ENCODE measurements at places on chromosomes 2 and 18.

GRCh38 chr2:101473911-101474701, 806 bp downstream of the RFX8 start:
- H3K27ac ChIP-seq: peak overlapping the region; percentile 95
- no peaks in the 10 kb centered on the region for H3K36me3 ChIP-seq

GRCh38 chr18:63317982-63318888, 1.3 kb downstream of the BCL2 start:
- peaks cover 45% of the 10 kb centered on the region for H3K36me3 ChIP-seq
- peak; percentile 88 for DNase-seq
- H3K4me3 ChIP-seq: peak overlapping the region; percentile 93
- H3K27ac ChIP-seq: peak overlapping the region; percentile 89
- no peaks in the 10 kb centered on the region for H3K27me3 ChIP-seq
- H3K4me1 ChIP-seq: peaks cover 28% of the 10 kb centered on the region

- no peak overlapping the region for H3K27ac ChIP-seq
- peaks cover 18% of the 10 kb centered on the region for H3K27me3 ChIP-seq
- DNase-seq: no peak
- no peaks in the 10 kb centered on the region for H3K36me3 ChIP-seq
- no peak overlapping the region for H3K4me3 ChIP-seq
- no peaks in the 10 kb centered on the region for H3K4me1 ChIP-seq
Observed at GRCh38 chr2:5673145-5674025, 18.8 kb upstream of the SOX11 start.

DNA sequence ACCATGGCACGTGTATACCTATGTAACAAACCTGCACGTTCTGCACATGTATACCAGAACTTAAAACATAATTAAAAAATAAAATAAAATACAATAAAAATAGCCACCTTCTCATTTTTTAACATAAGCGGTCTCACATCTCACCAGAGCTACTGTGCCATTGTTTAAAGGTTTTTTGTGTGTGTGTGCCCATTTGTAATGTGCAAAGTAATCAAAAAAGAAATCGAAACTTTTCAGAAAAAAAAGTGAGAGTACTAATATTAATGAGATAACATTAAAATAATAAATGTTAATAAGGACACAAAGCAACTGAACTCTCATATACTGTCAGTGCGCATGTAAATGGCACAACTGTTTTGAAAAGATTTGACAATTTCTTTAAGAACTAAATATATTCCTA, 60.5 kb downstream of the FANCL start:
- no peak overlapping the region for H3K4me3 ChIP-seq
- no peak for DNase-seq
- no peak overlapping the region for H3K27ac ChIP-seq
- peaks cover 20% of the 10 kb centered on the region for H3K36me3 ChIP-seq
- H3K4me1 ChIP-seq: no peaks in the 10 kb centered on the region

DNA sequence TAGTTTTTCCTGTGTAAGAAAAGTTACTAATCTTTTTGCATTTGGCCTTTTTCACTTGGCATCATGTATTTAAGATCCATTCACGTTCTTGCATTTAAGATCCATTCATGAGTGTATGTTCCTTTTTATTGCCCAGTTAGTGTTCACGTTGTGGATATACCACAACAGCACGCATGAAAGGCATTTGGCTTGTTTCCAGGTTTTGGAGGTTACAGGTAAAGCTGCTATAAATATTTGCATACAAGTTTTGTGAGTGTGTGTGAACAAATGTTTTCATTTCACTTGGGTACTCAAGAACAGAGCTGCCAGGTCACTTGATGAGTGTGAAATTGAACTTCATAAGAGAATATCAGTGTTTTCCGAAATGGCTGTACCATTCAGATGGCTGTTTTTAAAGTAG, 121.2 kb downstream of the CCBE1 start:
- H3K27me3 ChIP-seq: peaks cover 6% of the 10 kb centered on the region
- no peak overlapping the region for H3K4me3 ChIP-seq
- H3K36me3 ChIP-seq: no peaks in the 10 kb centered on the region
- no peak for DNase-seq

GRCh38 chr2:169077674-169078240, 8.4 kb downstream of the DHRS9 start:
- H3K36me3 ChIP-seq: peaks cover 3% of the 10 kb centered on the region
- no peak overlapping the region for H3K4me3 ChIP-seq
- peaks cover 3% of the 10 kb centered on the region for H3K4me1 ChIP-seq
- no peak for DNase-seq
- peaks cover 4% of the 10 kb centered on the region for H3K27me3 ChIP-seq
- H3K27ac ChIP-seq: no peak overlapping the region

- H3K27me3 ChIP-seq: no peaks in the 10 kb centered on the region
- DNase-seq: no peak
- peaks cover 48% of the 10 kb centered on the region for H3K36me3 ChIP-seq
- H3K27ac ChIP-seq: peak overlapping the region; percentile 98
- peaks cover 70% of the 10 kb centered on the region for H3K4me1 ChIP-seq
- H3K4me3 ChIP-seq: no peak overlapping the region
Observed at GRCh38 chr2:106161938-106162820, 31.9 kb downstream of the UXS1 start.

DNA sequence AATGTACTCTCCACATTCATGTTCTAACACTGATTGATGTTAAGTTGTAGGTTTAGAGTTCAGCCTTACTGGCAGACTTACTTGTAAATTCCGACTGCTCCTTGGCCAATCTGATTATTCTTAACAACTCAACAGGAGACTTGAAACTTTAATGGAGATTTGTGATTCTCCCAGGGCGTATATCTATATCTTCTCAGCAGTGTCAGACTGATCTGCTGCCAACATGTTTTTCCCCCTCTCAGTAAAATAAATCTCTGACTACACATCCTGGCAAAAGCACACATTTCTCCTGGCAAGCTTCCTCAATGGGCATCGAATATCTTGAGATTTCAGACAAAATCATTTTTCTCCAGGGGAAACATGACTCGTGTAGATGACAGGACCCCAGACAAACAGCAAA, 1041.2 kb downstream of the DPP10 start:
- H3K4me1 ChIP-seq: no peaks in the 10 kb centered on the region
- H3K27me3 ChIP-seq: no peaks in the 10 kb centered on the region
- H3K4me3 ChIP-seq: no peak overlapping the region
- H3K36me3 ChIP-seq: no peaks in the 10 kb centered on the region
- no peak overlapping the region for H3K27ac ChIP-seq

GRCh38 chr2:136189221-136189782, 71.4 kb upstream of the CXCR4 start:
- no peaks in the 10 kb centered on the region for H3K4me1 ChIP-seq
- no peak overlapping the region for H3K4me3 ChIP-seq
- peaks cover 1% of the 10 kb centered on the region for H3K36me3 ChIP-seq
- H3K27me3 ChIP-seq: peaks cover 1% of the 10 kb centered on the region
- DNase-seq: no peak

DNA sequence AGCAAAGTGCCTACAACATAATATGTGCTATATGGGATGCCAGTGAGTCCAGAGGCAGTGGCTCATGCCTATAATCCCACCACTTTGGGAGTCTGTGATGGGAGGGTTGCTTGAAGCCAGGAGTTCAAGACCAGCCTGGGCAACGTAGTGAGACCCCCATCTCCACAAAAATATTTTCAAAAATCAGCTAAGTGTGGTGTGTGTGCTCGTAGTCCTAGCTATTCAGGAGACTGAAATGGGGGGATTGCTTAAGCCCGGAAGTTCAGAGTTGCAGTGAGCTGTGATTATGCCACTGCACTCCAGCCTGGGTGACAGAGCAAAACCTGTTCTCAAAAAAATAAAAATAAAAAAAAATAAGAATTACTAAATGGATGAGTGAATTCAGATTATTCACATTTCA, 23.4 kb downstream of the OTX1 start:
- no peaks in the 10 kb centered on the region for H3K4me1 ChIP-seq
- no peak overlapping the region for H3K4me3 ChIP-seq
- H3K27me3 ChIP-seq: peaks cover 21% of the 10 kb centered on the region
- no peak overlapping the region for H3K27ac ChIP-seq

DNA sequence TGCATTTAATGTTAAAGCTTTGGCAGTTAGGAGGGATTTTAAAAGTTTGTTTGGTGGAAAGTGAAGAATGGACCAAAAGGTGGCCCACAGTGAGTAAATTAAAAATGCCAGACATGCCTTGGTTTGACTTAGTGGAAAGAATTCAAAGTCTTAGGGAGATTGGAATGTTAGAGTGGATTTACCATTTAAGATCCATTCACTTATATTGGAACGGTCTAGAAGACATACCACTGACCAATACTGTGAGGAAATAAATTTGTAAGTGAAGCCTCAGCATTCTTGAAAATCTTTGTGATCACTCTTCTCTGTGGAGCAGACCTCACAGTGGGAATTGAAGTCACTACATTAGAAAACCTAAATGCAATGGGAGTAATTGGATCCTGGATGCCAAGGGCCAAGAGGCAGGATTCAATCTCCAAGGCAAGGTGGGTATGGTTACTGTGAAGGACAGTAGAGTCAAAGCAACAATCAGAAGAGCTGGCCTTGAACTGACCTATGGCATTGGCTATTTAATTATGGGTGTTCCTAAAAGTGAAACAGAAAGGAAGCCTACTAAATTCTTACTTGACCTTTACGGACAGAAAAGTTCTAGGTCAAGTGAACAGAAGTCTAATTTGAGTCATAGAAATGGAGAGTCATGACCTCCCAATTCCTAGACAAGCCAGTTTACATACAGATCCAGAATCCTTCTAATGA, 40.2 kb upstream of the VRK2 start:
- no peaks in the 10 kb centered on the region for H3K27me3 ChIP-seq
- no peak overlapping the region for H3K27ac ChIP-seq
- H3K4me3 ChIP-seq: no peak overlapping the region
- H3K36me3 ChIP-seq: no peaks in the 10 kb centered on the region
- no peak for DNase-seq

- H3K4me3 ChIP-seq: no peak overlapping the region
- no peak overlapping the region for H3K27ac ChIP-seq
- H3K36me3 ChIP-seq: peaks cover 41% of the 10 kb centered on the region
- no peak for DNase-seq
- H3K27me3 ChIP-seq: no peaks in the 10 kb centered on the region
Observed at GRCh38 chr2:127516041-127516762, 10.1 kb downstream of the IWS1 start.

DNA sequence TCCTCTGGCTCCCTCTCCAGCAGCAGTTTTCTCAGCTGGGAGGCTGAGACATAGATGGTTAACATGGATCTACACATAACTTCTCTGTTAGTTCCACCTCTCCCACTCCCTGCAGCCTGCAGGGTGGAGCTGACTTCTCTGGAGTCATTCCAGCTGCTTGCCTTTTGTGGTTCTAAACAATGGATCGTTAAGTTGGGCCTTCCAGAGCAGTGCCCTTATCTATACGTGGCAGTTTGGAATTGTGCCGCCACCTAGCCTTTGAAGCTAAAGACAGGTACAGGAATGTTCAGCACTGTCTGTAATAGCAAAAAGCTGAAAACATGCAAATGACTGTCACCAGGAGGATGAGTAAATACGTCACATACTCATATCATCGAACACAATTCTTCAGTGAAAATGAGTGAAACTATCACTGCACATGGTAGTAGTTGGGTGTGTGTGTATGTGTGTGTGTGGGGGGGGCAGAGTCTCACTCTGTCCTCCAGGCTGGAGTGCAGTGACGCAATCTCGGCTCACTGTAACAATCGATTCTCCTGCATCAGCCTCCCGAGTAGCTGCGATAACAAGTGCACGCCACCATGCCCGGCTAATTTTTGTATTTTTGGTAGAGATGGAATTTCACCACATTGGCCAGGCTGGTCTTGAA, 50.3 kb downstream of the SH2D6 start:
- no peak overlapping the region for H3K27ac ChIP-seq
- H3K36me3 ChIP-seq: no peaks in the 10 kb centered on the region
- no peaks in the 10 kb centered on the region for H3K27me3 ChIP-seq
- no peak for DNase-seq
- no peak overlapping the region for H3K4me3 ChIP-seq
- peaks cover 5% of the 10 kb centered on the region for H3K4me1 ChIP-seq

DNA sequence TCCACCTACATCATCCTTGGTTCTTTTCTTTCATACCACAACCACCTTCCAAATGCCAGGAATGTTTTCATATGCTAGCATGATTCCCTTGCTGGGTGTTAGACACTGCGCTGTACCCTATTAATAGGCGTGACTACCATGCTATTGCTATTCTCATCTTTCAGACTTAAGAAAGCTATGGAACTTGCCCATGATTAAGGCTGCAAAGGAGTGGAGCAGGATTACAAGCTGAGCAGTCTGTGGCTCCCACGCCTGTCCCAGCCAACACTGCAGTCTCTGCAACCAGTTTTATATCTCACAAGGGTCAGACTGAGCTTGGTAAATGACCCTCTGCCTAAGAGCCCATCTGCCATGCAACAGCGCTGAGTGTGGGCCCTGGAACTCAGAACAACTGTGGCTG, 285.7 kb upstream of the POU3F3 start:
- H3K27ac ChIP-seq: no peak overlapping the region
- no peaks in the 10 kb centered on the region for H3K27me3 ChIP-seq
- DNase-seq: no peak
- no peak overlapping the region for H3K4me3 ChIP-seq
- H3K4me1 ChIP-seq: no peaks in the 10 kb centered on the region
- H3K36me3 ChIP-seq: no peaks in the 10 kb centered on the region

GRCh38 chr18:51442012-51442411, 244.5 kb upstream of the MEX3C start:
- no peaks in the 10 kb centered on the region for H3K36me3 ChIP-seq
- peaks cover 24% of the 10 kb centered on the region for H3K4me1 ChIP-seq
- DNase-seq: no peak

DNA sequence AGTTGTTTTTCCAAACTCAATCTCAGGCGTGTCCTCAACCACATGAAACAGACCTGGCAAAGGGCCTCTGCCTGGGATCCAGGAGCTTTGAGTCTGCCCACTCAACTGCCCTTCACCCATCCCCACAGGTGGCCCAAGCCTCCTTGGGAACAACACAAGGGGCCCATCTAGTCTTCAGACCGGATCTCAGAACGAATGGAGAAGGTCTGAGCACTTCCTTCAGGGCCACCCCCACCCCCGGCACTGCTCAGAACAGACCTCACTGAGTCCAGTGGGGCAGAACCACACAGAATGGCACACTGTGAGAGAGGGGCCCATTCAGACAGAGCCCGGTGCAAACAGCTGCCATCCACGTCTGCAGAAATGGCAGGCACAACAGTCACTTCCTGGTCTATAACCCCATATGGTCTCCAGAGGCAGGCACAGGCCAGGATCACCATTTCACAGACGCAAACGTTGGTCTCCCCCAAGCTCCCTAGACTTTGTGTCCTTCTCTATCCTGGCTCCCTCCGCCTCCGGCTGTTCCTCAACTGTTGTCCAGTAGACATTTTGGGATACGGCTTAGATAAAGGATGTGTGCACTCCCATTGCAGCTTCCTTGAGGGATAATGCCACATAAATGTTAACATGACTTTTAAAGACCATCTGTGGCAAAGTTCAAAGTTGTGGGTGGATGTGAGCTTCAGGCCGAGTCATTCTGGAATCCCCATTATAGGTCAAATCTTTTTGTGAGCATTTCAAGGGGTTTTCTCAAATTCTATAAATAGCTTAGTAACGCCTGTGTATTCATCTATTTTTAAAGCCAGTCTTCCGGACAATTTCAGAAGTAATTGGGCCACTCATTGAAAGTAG, 149.7 kb downstream of the SMAD7 start:
- peaks cover 2% of the 10 kb centered on the region for H3K36me3 ChIP-seq
- no peak overlapping the region for H3K27ac ChIP-seq
- H3K4me3 ChIP-seq: no peak overlapping the region
- H3K4me1 ChIP-seq: peaks cover 19% of the 10 kb centered on the region
- no peaks in the 10 kb centered on the region for H3K27me3 ChIP-seq

- H3K4me1 ChIP-seq: no peaks in the 10 kb centered on the region
- H3K36me3 ChIP-seq: no peaks in the 10 kb centered on the region
- no peak overlapping the region for H3K27ac ChIP-seq
- no peak overlapping the region for H3K4me3 ChIP-seq
Observed at GRCh38 chr2:63422556-63422955, 165.7 kb downstream of the WDPCP start.
